ENCODE measurements at places on chromosomes 5 and 9. TPM values are rescaled to one million over a fixed set of nuclear protein-coding genes. Genes with fewer than 3 reads are reported as not detected.

PELO gene
- 28.6 TPM for total RNA-seq

NTNG2 gene
- not detected for total RNA-seq

- peak; percentile 83 for DNase-seq
Measured at GRCh38 chr5:150320044-150320613, 17.4 kb upstream of the ARSI start.

- no peak for DNase-seq
Measured at GRCh38 chr9:113471143-113471542, 7.6 kb downstream of the RGS3 start.

DNA sequence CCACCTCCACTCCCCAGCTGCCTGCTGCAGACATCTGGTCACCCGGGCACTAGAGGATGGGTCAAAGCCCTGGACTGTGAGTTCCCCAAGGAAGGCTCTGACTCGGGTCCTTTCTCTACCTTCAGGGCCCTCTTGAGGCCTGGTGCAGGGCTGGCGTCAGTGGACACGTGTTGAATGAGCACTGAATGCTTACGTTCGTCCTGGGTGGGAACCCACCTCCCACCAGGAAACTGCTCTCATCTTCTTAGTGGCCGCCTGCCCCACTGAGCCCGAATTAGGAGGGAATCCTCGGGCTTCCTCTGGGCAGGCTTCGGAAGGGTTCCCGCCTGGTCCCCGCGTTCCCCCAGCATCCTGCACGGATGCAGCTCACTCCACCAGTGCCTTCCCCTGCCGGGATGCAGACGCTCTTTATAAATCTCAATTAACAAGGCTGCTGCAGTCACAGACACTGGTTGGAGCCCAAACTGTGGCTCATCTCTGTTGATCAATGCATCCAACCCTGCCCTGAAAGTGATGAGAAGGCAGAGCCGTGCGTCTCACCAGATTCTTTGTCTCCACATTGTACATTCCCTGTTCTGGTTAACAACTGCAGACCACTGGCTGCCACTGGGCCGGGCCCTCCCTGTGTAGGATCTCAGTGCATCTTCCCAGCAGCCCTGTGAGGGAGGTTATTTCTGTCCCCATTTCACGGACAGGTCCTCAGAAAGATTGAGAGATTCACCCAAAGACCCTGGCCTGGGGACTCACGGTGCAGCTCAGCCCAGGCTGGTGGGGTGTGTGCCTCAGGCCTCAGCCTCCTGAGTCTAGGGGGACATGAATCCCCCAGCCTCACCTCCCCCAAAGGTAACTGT, 168.8 kb downstream of the GAPVD1 start:
- DNase-seq: no peak

DNA sequence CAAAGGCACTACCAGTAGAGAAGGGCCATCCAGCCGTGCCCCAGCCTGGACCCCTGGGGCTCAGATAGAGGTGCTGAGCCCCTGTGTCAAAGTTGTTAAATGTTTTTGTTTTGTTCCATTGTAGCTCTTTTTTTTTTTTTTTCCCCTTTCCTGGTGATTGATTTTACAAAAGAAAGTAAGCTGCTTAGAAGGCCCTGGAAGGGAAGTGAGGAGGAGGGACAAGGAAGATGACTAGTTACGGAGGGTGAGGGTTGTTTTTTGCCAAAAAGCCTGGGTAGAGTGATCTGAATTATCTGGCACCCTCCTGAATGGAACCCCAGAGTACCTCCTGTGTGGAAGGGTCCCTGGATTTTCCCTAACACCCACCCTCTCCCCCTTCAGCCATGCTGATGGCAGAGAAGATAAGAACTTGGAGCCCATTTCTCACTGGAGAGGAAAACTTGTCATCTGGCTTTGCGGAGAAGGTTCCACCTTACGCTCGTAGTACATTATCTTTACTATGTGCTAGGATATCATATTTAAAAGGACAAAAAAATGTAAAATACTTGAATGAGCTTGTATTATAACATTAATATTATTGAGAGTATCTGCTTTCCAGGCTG, 33.4 kb downstream of the FAXDC2 start:
- no peak for DNase-seq

DNA sequence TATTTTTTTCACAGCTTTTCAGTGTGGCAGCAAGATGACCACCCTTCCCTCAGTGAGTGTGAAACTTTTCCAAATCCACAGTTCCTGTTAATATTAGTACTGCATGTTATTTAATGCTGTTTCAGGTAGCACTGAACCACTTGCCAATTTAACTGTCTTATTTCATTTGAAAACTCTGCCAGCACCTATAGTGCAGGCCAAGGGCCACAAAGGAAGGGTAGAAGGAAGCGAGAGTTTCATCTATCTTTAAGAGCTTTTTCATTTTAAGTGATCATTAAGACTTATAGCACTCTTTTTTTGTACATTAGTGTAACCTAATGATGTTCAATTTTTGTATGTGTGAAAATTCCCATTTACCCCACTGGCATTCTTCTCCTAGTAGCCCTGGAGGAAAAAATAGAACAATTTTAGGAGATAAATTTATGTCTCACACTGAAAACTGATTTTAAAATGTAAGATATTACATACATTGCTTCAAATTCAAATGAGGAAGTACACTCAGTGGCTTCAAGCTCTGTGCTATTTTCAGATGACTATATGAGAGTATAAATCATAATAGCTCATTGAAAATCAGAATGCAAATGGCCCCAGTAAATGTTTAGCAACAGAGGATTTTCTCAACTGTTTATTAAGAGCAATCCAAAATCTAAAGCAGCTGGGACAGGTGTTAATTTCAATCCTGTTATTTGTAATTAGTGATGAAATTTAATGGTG, 820.5 kb downstream of the PTPRD start:
- DNase-seq: no peak

DNA sequence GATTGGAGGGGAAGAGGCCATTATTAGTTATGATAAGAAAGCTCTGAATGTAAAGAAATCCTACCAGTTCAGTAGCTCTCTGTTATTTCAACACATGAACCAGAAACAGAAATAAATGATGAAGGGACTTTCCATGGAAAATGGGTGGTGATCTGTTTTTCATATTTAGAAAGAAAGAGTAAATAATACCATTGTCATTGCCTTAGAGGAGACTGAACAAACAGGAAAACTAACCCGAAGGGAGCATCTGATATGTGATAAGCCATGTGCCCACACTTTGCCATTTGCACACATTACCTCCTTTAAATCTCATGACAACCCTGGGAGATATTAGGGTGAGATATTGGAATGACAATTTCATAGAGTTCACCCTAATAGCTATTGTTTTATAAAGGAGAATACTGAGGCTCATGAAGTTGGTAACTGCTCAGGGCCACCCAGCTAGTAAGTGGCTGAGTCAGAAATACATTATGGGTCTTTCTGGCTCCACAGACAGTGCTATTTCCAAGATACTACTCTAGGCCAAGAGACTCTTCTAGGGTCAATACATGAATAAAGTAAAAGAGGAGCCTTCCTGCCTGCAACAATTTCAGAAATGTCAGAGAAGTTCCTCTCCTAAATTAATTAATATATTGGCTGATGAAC, 111.0 kb upstream of the SLIT3 start:
- DNase-seq: no peak

DNA sequence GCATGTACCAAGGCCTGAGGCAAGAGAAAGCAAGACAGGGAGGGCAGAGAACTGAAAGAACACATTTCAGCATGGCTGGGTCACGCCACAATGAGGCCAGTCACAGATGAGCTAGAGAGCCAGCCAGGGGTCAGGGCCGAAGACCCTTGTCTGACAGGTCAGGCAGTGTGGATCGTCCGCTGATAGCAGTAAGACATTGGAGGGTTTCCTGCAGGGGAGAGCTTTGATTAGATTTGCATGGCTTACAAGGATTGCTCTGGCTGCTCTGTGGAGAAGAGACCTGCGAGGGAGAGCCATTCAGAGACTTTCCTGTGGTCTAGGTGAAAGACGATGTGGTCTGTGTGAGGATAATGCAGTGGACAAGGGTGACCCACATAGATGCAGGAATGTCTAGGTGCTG, 93.1 kb downstream of the RALGPS1 start:
- no peak for DNase-seq

DNA sequence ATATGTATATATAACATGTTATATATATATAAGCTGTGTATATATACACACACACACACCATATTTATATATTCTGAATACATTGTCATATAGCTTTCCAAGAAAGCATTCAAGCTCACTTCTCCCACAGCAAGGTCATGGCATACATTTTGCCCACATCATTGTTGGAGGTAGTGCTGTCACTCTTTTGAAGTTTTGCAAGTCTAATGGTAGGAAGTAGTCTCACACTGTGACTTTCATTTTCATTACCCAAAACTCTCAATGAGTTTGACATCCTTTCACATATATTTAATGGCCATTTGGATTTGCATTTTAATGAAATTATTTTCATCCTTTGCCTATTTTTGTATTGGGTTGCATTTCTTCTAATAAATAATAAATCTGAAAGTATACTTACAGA, 59.8 kb upstream of the COX7C start:
- no peak for DNase-seq

DNA sequence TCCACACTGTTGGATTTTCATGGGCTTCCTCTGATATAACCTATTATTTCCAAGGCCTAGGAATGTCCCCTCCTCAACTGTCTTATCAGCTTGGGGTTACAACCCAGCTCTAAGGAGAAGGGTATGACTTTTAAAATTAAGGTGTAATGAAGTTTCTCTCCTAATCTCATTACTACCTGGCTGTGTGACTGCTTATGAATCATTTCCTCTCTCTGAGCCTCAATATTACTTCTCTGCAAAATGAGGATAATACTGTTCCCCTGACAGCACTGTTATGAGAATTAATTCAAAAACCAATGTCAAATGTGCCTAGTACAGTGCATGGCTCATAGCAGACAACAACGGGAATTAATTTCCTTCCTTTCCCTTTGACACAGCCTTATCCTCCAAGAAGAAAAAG, 118.9 kb downstream of the NR6A1 start:
- DNase-seq: no peak

- DNase-seq: no peak
Measured at GRCh38 chr9:122051351-122052321, 41.5 kb downstream of the TTLL11 start.

- DNase-seq: no peak
Measured at GRCh38 chr5:53041071-53041692, 52.0 kb downstream of the ITGA2 start.

DNA sequence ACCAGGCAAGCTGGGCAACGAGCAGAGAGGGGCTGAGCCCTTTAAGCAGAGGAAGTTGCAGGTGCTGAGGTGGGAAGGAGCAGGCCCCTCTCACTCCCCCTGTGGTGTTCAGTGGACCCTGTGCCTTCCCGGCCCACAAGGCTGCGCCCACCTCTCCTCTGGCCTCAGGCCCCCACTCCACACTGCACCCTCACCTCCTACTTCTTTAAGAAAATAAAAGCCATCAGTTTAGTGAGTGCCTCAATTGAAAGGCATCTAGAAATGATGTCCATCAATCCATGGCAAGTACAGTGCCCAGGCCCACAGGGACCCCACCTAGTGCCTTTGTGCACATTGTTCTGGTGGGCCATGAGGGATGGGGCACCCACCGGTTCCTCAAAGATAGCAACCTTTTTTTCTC, 158.0 kb downstream of the PAX5 start:
- no peak for DNase-seq
